ENCODE measurements at places on chromosomes 3 and 15.

DNA sequence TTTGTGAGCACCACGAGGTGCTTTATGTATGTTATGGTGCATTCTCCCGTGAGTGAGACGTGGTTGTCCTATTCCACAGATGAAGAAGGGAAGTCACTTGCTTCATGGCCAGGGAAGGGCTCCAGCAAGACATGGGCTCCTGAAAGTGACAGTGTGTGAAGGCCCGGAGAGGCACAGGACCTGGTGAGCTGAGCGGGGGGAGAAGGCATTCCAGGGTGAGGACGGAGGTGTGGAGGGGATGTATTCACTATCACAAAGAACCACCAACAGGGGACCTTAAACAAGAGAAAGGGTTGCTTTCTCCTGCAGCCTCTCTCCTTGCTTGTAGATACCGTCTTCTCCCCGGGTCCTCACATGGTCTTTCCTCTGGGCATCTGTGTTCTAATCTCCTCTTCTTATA, 139.1 kb downstream of the FBLN2 start:
- no peak for DNase-seq

GRCh38 chr3:190166948-190167347, 46.3 kb upstream of the P3H2 start:
- no peak for DNase-seq

DNA sequence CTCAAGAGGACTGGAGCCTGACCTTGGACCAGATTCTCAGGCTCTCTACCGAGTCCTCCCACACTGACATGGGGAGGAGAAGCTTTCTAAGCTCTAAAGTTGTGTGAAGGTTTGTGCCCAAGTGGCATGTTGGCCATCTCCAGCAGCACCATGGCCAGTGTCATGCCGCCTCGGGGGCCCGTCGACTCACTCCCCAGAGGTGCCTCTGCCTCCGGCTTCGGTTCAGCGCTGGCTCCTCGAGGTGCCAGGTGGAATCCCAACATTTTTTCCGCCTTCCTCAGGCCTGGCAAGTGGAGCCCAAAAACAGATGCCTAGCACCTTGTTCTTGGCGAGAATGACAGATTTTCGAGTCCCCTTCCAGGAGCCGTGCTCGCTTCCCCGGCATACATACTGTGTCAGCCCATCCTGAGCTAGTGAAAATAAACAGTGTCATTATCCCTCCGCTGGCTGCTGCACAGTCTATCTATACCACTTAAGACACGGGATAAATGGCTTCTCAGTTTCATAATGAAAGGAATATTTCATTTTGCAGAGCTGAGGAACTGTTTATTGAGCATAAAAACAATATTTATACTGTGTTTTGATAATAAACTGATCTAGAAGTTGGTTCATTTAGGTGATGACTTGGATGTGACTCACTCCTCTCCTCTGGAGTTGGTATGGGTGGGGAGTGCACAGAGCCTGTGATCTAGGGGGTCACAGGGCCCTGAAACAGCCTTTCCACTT, 328.5 kb upstream of the TLE3 start:
- DNase-seq, result no peak

DNA sequence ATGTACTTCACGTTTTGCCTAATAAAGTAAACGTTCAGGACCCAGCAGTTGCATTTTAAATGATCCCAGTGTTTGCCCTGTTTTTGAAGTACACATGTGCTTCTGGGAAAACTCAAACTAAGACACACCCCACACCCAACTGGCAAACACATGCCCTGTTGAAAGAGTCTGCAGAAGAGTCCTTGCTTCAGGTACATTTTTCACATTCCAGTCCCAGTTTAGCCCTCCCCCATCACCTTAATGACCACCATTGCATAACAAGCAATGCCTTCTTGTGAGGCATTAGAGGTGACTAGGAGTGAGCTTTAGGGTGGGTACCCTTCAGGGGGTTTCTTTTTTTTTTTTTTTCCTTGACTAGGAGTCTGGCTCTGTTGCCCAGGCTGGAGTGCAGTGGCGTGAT, 322.3 kb downstream of the CNTN4 start:
- no peak for DNase-seq

- no peak for DNase-seq
These were observed 3.3 kb downstream of the TMEM115 start for GRCh38 chr3:50355829-50356552.

- no peak for DNase-seq
These were observed 169.1 kb upstream of the TSPAN3 start for GRCh38 chr15:77239882-77240608.

DNA sequence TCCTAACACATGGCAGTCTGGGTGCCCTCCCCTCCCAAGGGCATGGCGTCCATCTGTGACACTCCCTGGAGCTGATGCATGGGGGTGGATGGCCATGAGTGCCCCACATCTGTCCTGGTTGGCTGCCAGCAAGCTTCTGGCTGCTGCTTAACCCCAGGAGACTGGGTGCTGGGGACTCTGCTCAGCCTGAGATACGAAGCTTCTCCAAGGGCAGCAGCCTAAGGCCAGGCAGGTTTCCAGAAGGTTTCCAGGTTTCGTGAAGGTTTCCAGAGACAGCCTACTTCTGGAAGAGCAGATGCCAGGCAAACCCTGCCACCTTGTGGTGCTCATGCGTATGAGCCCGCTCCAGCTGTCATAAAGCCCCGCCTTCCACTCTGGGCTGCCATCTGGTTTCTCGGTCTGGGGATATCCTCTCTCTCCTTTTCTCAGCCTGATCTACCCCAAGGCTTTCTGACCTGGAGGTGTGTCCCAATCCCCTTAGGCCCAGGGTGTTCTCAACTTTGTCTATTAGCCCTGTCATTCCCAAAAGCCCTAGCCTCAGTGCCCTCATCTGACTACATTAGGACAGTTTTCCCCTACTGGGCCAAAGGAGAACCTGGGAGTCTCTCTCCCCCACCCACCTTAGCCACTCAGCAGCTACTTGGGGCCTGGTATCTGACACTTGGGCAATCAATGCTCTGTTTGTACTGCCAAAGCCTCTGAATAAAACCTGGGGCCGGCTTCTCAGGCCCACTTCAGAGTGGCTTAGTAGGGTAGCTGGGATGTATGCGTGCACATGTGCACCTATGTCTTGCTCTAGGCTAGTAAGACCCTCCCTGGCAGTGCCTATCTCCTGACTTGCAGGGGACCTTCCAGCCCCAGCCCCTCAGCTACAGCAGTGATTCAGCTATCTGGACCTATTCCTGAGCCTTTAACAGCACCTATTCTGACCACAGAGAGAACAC, 12.0 kb downstream of the MRPL46 start:
- peak; percentile 53 for DNase-seq

GRCh38 chr3:66139415-66139814, 81.4 kb upstream of the SLC25A26 start:
- DNase-seq, result no peak
